T-helper 17 cell (primary cell): ENCODE measurements at places on chromosomes 7 and 10.

DNA sequence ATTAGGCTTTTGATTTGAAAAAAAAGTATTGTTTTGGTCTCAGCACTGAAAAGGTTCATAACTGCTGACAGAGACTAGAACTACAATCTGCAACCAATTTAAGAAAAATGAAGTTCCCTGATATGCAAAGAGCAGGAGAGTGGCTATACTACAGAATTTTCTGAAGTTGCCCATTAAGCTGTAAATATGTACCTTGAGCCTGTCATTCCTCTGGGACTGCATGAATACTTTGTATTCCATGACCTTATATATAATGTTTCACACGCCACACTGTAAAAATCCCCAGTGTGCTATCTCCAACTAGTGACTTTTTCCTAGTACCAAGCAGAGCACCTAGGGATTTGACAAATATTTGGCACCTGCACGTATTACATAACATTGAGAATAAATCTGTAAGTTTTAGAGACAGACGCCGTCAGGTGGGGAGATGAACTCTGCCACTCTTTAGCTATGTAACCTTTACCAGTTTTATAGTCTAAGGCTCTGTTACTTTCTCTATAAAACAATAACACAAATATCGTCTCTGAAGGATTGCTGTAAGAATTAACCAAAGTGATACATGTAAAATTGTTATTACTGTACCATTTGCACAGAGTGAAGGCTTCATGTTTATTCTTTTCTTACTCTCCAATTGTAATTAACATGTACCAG is 235.4 kb downstream of the MAGI2 start:
- no peak for DNase-seq

DNA sequence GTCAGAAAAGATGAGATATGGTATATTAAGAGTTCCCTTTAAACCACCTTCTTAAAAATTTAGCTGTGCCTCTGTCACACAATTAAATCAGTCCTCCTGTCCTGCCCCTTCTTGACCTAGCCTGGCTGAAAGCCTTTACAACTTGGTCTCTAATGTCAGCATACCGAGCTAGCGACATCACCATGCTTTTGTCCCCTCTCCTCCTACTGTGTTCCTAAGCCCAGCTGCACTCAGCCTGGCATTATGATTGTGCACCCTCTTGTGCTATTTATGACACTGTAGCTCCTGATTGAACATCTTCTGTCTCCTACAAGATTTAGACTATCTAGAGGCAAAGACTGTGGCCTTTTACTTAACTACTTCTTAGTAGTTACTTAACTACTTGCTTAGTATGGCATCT is 29.2 kb downstream of the TDRD1 start:
- DNase-seq, result no peak

GRCh38 chr7:101686030-101686429 is 56.9 kb upstream of the MYL10 start:
- no peak for DNase-seq

DNA sequence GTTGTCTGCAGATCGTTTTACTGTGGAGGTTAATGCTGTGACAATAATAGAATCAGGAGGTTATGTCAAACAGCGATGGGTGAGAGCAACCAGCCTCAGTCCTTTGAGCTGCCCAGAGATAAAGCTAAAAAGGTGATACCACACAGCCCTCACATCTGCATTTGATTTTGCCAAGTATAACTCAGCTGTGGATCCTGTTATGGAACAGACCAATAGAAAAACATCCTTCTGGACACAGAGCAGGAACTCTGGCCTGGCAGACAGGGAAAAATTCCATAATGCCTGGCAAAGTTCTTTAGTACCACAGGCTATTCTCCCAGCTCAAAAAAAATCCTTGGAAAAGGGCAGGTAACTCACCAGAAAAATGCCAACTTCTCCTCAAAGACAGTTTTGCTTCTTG is 87.1 kb upstream of the PDLIM1 start:
- DNase-seq, result no peak
